ENCODE measurements at places on chromosomes 11 and 22.

DNA sequence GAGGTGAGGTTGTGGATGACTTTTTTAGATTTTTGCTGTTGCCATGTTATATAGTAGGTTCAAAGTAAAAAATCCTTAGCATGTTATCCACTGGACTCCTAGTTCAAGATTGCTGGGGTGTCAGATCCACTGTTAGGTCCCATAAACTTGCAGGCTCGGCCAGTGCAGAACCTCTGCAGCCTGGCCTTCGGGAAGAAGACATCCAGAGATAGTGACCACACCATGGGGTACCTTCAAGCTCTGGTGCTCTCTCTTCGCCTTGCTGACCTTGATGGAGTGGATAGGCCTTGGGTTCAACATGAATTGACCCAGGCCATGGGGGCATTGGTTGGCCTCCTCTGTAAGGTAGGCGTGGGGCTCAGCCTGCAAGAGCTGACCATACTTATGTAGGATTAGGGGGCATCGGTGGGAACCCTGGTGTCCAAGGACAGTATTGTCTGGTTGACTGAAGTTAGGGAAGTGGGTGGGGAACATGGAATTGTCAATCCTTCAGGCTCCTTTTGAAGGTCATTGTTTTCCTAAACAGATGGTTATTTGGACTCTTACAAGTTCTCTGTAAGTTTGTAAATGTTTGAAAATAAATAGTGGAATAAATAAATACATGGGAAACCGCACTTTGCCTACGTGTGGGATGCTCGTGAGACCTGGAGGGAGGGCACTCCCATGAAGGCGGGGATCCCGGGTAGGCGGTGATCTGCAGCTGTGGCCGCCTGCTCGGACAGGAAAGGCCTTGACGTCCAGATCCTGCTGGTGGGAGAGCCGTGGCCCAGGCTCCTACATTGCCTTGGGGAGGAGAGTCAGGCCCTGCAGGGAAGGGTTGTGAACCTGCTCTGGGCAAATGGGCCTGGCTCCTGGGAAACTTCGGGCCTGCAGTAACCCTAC is 37.1 kb downstream of the BCR start:
- DNase-seq: no peak

GRCh38 chr11:128022007-128022368 is 565.4 kb downstream of the ETS1 start:
- no peak for DNase-seq

DNA sequence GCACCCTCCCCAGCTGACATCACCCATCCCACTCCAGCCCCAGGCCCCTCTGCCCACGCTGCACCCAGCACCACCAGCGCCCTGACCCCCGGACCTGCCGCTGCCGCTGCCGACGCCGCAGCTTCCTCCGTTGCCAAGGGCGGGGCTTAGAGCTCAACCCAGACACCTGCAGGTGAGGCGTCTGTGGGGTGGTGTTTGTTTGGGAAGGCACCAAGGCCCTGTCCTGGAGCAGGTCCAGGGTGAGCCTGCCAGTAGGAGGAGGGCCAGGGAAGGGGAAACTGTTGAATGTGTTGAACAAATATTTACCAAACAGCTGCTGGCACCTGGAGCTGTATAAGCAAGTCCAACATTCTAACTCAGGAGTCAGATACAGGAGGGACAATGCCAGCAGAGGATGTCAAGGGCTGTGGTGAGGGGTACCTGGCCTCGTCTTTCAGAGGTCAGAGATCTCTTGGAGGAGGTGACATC is 3.1 kb downstream of the VEGFB start:
- no peak for DNase-seq

GRCh38 chr22:38638216-38638615 is 18.0 kb downstream of the FAM227A start:
- no peak for DNase-seq

DNA sequence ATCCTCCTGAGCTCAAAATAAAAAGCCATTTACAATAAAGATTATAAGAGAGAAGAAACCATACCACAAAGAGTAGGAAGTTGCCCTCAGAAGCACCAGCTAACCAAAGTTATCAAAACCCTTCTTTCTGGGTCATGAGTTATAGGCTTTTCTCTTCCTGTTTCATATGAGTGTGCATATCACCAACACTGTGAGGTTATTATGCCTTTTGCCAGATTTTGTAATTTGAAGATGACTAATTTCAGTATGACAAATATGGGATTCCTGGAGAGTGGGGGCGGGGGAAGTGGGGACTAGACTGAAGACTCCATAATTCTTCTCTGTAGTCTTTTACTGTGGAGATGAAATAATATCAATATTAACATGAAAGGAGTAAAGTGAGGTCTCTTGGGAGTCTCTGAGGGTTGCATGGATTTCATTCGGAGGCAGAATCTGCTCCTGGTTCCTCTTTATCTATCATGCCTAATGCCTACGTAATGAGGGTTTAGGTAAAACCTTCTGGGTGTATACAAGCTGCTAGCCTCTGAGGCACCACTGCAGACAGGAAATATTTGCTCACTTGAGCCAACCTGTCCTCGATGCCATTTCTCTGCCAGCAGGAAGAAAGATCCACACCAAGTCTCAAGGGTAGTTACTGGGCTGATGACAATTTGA is 2.1 kb downstream of the LPXN start:
- peak; percentile 63 for DNase-seq

GRCh38 chr22:24994070-24994763 is 41.7 kb downstream of the KIAA1671 start:
- no peak for DNase-seq

DNA sequence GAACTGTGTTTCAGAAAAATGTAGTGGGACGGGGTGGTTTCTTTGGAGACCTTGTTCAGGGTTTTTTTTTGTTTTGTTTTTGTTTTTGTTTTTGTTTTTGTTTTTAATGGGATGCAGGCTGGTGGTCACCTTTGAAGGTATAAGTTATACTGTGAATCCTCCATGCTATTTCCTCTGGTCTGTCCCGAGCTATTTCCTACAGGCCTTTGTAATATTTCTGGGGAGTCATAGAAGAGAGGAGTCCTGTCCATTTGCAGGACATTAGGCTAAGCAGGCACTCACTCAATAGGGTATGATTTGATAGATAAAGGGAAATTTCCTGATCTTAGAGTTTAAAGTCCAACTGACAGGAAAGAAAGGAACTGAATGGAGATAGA is 78.0 kb downstream of the TRAF6 start:
- DNase-seq: no peak

DNA sequence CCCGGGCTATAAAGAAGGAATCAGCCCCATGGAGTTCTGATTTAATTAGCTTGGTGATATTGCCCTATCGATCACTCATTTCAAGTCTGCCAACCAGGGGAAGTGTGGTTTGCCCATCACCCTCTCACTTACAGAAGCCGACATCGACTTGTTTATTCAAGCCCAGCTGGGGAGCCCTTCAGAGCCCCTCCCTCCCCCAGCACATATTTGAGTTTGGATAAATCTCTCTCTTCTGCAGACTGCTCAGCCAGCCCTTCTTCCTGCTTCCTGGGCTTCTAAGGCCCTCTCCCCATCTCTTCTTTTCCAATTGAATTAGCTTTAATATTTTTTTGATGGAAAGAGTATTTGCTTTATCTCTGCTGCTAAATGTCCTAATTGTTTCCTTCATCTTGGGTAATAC is 299.0 kb downstream of the MIAT start:
- no peak for DNase-seq

DNA sequence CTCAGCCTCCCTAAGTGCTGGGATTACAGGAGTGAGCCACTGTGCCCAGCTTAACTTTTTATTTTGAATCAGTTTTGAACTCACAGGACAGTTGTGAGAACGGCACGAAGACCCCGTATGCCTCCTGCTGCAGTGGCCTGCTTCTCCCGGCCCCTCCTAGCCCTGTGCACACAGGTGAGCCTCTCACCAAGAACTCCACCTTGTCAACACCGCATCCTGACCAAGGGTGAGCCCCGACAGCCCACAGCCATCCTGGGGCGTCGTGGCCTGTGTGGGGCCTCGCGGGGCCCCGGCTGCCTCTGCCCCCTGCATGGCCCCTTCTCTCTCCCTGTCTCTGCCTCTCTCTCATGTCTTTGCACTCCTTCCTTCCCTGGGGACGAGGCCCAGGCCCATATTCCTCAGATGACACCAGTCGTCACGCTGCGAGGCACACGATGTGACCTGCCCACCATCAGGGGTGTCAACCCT is 38.8 kb downstream of the GNB1L start:
- no peak for DNase-seq

GRCh38 chr11:70610566-70611565 is 212.5 kb downstream of the CTTN start:
- no peak for DNase-seq

DNA sequence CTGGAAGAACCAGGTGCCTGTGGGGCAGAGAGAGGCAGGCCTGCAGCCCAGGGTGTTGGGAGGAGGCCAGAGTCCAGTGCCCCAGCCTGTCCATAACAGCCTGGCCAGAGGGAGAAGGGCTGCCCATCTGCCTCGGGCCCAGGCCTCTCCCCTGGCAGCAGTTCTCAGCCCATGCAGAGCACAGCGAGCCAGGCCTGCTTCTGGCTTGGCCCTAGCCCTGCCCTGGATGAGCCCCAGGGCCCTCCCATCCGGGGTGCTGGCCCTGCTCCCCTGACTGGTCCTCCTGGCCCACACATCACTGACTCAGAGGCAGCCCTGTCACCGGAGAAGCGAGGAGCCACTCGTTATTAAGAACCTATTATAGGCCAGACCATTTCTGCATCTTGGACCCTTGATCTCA is 19.7 kb upstream of the MYRF start:
- DNase-seq: no peak

- no peak for DNase-seq
Measured at GRCh38 chr22:22897091-22897490, 9.5 kb downstream of the IGLL5 start.
